Activated effector memory CD4-positive, alpha-beta T cell treated with anti-CD3 and anti-CD28 coated beads, Interleukin-2, amount 50 U/mL, for 16 hours (primary cell): ENCODE measurements at places on chromosomes 4 and X.

- DNase-seq = no peak
These were observed 180.4 kb downstream of the MAML3 start for GRCh38 chr4:139973616-139974015.

- DNase-seq = no peak
These were observed 29.2 kb upstream of the FGFBP2 start for GRCh38 chr4:15992167-15992485.

- DNase-seq = no peak
These were observed 14.6 kb upstream of the DCAF8L2 start for GRCh38 chrX:27575565-27575964.

- no peak for DNase-seq
These were observed 23.7 kb downstream of the TLR6 start for GRCh38 chr4:38832624-38833528.

GRCh38 chr4:88158038-88158488 lies 376 bp downstream of the ABCG2 start:
- DNase-seq = no peak

- DNase-seq = no peak
These were observed 9.7 kb upstream of the TMEM165 start for GRCh38 chr4:55386073-55386472.

DNA sequence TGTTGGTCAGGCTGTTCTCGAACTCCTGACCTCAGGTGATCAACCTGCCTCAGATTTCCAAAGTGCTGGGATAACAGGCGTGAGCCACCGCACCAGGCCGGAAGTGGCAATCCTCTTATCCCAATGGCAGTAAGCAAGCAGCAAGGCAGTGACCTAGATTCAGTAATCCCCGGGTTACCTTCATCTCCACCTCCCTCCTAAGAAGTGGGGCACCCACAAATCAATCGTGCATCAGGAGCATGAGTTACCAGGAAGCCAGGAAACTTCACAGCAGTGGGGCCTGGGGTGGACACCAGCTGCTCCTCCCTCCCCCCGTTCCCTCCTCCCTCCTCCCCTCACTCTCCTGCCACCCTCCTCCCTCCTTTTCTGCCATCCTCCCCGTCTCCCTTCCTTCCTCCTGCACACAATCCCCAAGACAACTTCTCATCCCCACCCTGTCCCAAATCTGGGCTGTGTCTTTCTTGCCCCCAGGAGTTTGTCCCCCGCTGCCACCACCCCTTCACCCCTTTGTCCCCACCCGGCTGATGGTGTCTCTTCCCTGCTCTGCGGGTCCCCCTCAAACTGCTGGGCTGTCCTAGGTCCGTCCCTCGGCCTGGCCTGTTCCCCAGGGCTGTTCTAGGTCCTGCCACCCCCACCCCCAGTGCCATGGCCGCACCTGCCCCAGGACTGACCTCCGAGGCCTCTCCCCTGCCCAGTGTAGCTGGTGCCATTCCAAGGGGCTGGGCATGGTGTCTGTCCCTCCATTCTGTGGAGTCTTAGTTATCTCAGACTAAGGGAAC lies 2.2 kb downstream of the PDE6B start:
- peak; percentile 53 for DNase-seq

- DNase-seq = no peak
These were observed 642.5 kb upstream of the GNPDA2 start for GRCh38 chr4:45368832-45369231.

- DNase-seq = no peak
These were observed 4.2 kb downstream of the RPS4X start for GRCh38 chrX:72272868-72273267.

GRCh38 chr4:150579551-150580234 lies 2.3 kb upstream of the MAB21L2 start:
- no peak for DNase-seq

DNA sequence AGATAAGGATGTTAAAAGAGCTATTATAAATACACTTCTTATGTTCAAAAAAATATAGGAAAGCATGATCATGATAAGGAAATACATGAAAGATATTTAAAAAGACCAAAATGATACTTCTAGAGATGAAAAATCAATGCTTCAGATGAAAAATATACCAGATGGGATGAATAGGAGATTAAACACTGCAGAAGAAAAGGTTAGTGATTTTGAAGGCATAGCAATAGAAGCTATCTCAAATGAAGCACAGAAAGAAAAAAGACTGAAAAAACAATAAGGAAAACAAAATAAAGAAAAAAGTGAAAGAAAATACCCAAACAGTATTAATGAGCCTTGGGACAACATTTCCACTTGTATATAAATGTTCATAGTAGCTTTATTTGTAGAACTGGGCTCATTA lies 80.7 kb upstream of the LEF1 start:
- DNase-seq = no peak

DNA sequence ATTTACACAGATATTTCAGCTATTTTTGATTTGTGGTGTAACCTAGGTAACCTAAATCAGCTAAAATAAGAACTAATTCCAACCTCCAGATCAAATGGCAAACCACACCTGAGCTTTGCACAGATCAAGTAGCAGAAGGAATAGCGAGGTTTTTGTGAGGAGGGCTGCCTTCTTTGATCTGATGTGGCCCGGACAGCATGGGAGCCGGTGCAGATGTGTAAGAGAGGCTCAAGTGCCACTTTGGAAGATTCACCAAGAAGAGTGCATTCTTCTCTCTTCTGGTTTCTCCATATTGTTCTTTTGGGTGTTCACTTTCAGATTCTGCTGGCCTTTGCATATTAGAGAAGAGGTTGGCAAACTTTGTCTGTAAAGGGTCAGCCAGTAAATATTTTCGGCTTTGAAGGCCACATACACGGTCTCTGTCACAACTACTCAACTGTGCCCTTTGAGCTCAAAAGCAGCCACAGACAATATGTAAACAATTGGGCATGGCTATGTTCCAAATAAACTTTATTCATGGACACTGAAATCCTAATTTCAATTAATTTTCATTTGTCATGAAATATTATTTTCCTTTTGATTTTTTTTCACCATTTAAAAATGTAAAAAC lies 78.9 kb upstream of the FAM9C start:
- DNase-seq = no peak

- peak; percentile 55 for DNase-seq
These were observed 1.4 kb upstream of the SLC34A2 start for GRCh38 chr4:25654031-25654970.

- peak; percentile 81 for DNase-seq
These were observed 82.2 kb downstream of the MAML3 start for GRCh38 chr4:140071806-140072205.

- DNase-seq = no peak
These were observed 22.5 kb downstream of the XIAP start for GRCh38 chrX:123882391-123882790.

DNA sequence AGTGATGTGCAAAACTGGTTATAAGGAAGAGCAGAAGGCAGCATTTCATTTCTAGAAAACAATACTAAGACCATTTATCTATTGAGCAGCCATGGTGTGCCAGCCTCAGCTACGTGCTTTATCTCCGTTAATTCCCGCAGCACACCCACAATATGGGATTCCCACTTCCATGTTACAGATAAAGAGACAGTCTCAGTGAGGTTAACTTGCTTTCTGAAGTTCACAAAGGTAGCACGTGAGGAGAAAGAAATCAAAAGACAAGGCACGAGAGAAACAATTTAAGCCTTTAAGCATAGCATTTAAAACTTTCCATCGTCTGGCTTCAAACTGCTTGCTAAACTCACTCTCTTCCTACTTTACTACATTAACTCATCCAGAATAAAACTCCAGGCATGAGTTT lies 8.0 kb upstream of the RPL34 start:
- no peak for DNase-seq

DNA sequence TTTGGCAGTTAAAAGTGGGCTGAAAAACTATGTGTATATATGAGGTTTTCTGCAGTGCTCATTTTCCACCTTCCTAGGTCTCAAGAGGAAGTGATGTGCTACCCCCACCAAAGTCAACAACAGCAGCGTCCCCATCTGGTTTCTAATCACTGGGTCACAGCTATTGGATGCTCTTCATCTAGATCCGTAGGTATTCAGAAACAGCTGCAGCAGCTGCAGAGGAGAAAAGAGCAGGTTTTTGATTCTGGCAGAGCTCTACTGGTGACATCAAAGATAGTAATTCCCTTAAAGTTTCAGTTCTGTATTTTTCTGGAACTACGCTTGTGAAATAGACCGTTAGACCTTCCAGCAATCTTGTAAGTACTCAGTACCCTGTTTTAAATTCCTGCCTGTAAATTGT lies 5.8 kb upstream of the GUCY2F start:
- DNase-seq = no peak

DNA sequence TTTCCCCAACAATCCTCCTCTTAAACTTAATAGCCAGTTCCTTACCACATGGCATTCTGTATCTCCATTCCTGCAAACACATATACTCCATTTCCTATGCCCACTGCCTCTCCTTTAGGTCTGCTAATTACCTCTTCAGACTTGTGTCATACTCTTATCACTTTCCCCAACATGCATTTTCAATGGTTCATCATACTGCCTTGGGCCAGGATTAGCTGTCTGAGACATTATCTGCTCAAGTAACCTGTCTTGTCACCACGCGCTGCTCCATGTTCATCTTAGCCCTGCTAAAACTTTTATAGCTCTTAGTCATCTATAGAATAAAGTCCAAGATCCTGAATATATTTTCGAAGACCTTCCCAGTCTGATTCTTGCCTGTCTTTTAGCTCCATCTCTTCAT lies 224.1 kb upstream of the GK2 start:
- DNase-seq = no peak

DNA sequence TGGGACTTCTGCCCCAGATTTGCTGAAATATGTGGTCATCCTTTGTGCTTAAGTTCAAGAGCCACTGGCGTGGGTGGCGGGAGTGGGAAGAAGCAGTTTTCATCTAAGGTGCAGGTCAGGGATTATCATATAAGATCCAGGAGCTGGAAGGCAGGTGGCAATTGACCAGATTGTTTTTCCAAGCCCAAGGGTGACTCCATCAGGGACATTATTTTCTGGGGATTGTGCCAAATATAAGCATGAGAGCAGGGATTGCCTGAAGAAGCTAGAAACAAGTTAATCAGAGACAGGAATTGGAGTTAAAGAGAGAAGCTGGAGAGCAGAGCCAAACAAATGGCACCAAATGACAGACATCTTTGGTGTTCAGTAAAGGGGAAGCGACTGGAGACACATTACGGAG lies 19.4 kb upstream of the SEL1L3 start:
- no peak for DNase-seq

DNA sequence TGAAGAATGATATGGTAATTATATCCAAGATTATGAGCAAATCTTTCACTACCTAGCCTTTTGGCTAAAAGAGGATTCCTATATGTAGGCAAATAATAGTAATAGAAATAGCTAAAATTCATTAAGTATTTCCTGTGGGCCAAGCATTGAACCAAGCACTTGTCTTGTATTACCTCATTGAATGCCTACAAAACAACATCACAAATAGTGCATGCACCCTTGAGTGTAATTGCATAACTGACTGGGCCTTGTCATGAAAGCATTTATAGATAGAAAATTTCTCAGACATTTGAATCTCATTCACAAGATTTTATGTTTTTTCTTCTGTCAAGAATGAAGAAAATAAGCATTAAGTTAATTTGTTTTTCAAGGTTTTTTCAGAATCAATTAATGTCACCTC lies 3.9 kb upstream of the HPGDS start:
- DNase-seq = no peak

DNA sequence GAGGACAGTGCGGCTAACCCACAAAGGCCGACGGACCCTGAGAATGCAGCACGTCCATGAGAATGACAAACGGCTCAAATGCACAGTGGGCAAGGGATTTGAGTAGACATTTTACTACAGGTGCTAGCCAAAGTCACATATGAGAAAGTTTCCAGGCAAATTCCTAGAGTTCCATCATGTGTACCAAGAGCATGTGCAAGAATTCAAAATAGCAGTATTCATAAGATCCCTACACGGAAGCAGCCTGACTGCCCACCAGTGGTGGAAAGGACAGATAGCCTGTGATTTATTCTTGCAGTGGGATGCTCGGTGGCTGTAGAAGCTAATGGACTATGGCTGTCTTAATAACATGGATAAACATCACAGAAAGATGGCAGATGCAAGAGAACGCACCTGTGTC lies 68.0 kb downstream of the RGS12 start:
- no peak for DNase-seq

DNA sequence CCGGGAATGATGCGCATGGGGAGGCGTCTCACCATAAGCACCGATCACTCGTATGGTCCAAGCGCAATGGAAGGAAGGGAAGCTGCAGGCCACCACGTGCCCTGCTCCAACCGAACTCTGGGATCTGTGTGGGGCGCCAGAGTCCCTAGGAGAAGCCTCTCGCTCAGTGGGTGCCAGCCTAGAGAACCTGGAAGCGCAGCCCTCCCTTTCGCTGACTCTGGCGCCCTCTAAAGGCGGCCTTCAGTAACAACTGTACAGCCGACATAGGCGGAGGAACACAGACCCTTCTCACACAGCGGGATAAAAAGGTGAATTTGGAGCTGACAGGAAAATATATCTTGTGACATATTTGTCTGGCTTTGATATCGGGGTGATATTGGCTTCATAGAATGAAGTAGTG lies 76.0 kb downstream of the INTS6L start:
- DNase-seq = peak; percentile 79

DNA sequence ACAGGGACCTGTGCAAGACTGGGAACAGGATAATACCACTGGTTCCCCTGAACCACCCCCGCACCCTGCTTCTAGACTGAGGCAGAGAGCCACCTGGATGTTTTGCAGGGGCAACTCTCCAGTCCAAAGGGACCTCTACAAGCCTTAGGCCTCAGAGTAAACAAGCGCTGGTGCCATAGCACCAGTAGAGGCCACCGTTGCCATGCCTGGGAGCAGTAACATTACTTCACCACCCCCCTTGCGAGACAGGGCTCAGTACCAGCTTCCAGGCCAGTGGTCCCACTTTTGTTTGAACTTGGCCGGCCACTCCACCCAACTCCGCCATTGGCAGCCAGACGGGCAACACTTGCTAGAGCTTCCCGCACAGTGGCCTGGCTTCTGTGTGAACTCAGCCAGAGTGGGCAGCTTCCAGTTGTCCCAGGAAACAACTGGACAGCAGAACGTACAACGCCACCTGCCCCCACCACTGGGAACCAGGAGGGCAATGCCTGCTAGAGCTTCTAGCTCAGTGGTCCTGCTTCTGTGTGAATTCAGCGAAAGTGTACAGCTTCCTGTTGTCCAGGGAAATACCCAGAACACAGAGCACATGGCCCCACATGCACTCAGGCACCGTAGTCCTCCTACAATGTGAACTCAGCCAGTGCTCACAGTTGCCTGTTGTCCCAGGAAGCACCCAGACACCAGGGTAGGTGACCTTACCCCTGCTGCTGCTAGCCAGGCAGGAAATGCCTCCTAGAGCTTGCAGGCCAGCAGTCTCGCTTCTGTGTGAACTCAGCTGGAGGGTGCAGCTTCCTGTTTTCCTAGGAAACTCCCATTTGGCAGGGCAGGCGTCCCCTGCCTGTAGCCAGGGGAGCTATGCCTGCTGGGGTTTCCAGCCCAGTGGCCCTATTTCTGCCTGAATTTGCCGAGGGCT lies 39.9 kb upstream of the PCDH19 start:
- no peak for DNase-seq
